ENCODE measurements at places on chromosomes 11 and 22. TPM values are rescaled to one million over a fixed set of nuclear protein-coding genes. Genes with fewer than 3 reads are reported as not detected.

KCNQ1OT1 gene
- 0.42 TPM for total RNA-seq

GRCh38 chr11:57200917-57201316, 19.2 kb downstream of the LRRC55 start:
- no peak for DNase-seq

NRGN gene
- total RNA-seq = 0.89 TPM

DNA sequence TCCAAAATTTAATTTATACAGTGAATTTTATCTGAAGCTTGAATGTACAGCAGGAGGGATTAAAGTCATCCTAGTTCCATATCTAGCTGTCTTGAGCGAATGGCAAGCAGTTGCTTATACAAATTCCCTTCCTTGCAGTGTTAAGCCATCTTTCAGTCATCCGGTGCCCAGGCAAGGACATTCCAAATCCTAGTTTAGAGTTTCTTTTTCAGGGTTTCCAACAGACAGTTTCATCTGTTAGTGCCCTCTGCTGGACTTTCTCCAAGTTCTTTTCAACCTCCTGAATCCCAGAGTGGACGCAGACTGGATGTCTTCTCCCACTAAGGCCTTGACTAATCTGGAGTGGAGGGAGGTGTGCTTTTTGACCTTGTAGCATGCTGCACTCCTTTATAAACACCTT, 45.4 kb downstream of the GRAMD1B start:
- no peak for DNase-seq

DNA sequence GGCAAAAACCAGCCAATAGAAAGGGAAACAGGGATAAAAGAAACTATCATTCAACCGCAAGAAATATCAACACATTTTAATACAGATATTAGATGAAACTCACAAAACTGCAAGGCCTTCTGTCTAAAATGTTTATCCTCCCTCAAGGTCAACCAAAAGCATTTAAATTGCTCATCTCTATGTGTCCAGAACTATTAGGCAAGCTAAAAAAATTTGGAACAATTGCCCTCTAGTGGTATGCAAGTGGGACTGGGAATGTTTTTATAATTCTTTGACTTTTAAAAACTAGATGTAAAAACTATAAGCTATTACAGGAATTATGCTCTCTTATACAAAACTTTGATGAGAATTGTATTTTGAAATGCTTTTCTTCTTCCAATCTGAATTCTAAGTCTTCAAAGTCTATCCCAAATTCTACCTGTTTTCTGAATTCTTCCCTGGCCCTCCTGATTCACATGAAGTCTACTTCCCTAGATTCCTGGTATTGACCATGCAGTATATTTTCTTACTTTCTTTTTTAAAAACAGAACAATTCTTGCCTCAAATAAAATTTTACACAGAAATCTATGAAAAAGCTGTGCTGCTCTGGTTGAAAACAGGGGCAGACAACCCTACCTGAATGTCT, 4.9 kb downstream of the CWC15 start:
- no peak for DNase-seq

DNA sequence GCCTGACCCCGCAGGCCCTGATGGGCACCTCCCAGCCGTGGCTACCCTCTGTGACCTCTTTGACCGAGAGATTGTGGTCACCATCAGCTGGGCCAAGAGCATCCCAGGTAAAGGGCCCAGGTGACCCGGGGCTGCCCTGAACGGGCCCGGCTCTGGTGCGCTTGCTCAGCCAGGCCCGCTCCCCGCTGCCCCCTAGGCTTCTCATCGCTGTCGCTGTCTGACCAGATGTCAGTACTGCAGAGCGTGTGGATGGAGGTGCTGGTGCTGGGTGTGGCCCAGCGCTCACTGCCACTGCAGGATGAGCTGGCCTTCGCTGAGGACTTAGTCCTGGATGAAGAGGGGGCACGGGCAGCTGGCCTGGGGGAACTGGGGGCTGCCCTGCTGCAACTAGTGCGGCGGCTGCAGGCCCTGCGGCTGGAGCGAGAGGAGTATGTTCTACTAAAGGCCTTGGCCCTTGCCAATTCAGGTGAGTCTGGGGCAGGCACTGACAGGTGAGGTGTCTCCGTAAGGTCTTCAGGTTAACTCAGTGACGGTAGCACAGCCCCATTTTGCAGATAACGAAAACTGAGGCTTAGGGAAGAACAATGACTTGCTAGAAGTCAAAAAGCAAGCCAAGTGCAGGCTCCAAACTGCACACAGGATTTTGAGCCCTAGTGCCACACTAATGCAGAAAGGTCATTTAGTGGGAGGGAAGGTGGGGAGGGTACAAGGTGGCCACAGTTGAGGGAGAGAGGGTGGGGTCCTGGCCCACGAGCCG, 2.4 kb downstream of the TRMT112 start:
- DNase-seq = no peak

ANO9 gene
- 128 TPM for total RNA-seq

GRCh38 chr11:4645974-4646373, 2.2 kb downstream of the OR51E1 start:
- DNase-seq = no peak

DNA sequence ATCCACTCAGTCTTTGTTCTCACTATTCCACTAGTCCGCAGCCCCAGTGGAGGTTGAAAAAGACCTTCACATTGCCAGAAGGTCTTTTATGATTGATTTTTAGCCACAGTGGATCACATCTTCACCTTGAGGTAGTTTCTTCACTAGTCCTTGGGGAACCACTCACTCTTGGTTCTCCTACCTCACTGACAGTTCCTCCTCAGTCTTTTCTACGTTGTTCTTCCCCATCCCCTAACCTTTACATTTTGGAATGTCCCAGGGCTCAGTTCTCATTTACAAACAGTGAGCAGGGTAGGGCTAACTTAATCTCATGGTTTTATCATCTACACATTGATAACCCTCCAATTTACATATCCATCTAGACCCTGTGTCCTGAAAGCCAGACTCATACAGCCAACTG, 316.4 kb upstream of the SORL1-AS1 start:
- DNase-seq = no peak

GRCh38 chr11:11420191-11420898, 67.3 kb upstream of the CSNK2A3 start:
- DNase-seq = no peak

GRCh38 chr11:69703453-69703767, 412 bp downstream of the FGF19 start:
- no peak for DNase-seq

GRCh38 chr11:105720096-105720495, 110.2 kb downstream of the GRIA4 start:
- DNase-seq = no peak

- no peak for DNase-seq
Observed at GRCh38 chr11:64609436-64610047, 18.5 kb downstream of the SLC22A12 start.

DNA sequence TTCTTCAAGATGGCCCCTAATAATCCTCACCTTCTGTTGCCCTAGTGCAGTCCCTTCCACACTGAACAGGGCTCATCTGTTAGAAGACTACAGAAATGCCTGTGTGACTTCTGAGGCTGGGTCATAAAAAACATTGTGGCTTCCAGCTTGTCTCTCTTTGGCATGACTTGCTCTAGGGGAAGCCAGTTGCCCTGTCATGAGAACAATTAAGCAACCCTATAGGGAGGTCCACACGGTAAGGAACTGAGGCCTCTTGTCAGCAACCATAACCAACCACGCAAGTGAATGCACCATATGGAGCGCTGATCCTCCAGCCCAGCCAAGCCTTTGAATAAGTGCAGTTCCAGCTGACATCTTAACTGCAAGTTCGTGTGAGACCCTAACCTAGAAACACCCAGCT, 2.6 kb downstream of the LIPT2 start:
- no peak for DNase-seq

DNA sequence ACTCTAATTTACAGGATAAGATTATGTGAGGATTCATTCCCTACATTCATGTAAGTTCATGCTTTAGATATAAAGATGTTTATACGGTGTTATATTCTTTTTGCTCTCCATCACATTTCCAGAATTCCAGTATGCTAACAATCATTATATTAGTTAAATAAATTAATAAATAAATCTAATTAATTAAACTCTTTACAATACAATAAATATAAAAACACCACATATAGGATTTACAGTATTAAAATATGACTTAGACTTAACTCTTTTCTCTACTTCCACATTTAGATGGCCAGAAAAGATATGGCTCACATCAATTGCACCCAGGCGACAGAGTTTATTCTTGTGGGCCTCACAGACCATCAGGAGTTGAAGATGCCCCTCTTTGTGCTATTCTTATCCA, at the start of gene OR8U1:
TSS of gene OR8U1 (plus strand) at position 301 of the 400 bp plus-strand sequence. CDS start at position 301, 0 bp downstream.
- no peak for DNase-seq

DNA sequence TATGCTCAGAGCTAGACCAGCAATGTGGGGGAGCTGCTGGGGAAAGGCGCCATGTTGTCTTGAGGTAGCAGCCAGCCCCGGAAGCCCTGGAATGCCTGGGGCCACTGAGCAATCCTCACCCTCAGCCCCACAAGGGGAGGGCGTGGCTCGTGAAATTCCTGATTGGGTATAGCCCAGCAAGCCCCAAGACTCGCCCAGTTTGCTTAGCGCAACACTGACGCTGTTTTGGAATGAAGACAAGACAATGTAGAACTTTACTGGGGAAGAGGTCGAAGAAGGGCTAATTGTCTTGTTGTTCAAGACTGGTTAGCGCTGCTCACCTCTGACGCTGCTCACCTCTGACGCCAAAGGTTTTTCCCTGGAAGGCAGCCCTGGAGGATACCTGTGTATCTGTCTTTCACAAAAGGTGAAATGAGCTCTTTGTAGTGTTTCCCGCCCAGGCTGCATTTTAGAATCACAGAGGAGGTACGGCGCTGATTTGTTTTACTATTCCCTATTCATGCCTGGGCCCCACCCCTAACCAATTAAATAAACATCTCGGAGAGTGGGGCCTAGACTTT, 47.6 kb downstream of the ST3GAL4 start:
- DNase-seq = no peak

- DNase-seq = no peak
Observed at GRCh38 chr11:64712430-64713015, 10.5 kb downstream of the NRXN2 start.

INTS4 gene
- total RNA-seq = 76.7 TPM

LMNTD2 gene
- total RNA-seq = 8.9 TPM

DNA sequence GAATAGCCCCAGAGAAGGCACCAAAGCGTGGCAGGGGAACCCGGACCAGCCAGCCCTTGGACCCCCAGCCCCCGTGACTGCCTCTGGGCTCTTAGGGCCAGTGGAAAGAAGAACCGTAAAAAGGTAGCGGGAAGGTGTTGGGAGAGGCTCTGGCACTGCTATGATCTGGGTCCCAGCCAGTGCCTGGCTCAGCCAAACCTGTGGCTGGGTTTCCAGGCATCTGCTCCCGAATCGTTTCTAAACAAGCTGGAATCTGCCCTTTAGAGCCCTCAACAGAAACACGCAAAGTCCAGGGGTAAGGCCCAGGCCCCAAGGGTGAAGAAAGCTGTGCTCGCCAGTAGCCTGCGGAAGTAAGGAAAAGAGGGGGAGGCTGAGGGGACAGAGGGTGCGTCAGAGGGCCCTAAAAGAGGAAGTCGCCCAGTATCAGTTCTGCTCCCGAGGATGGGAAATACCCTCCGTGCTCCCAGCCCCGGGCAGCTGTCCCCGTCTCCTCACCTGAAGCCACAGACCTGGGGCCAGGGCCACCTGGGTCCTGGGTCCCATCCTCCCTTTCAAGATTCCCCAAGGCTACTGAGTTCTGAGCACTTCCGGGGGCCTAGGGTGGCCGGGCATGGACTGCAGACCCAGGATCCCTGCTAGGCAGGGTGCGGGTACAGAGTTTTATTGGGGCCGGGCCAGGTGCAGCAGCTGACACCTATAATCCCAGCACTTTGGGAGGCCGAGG, 24.7 kb downstream of the IL10RA start:
- DNase-seq = no peak

DNA sequence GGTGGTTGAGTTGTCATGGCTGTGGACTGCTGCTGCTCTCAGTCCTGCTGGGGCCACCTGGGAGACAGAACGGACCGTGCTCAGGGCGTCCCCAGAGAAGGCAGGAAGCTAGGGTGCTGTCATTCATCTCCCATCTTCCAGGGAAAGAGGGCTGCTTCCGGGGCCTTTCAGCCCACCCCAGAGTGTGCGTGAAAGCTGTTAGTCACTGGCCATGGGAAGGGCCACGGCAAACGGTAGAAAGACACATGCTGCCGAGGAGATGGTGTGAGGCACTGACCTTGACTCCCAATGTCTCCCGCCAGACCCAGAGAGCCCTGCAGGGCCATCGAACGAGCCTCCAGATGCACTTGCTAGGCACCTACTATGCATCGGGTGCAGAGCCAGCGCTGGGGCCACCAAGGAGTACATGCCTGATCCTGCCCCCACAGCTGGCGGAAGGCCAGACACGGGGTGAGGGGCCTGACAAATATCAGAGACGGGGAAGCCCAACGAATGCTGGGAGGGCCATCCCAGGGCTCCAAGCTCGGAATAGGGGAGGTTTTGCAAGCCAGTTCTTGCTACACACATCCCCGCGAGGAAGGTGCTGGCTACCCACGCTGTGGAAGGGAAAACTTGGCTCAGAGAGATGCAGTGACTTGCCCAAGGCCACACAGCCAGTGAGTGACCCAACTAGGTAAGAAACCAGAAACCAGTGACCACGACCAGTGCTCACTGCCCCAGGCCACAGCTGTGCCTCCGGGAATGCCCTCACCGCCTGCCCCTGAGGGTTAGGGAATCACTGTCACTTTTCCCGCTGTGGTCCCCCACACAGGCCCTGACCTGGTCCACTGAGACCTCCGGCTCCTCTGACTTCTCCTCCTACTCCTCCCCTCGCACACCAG, 10.1 kb downstream of the RAC2 start:
- no peak for DNase-seq

FAM180B gene
- total RNA-seq = not detected

DNA sequence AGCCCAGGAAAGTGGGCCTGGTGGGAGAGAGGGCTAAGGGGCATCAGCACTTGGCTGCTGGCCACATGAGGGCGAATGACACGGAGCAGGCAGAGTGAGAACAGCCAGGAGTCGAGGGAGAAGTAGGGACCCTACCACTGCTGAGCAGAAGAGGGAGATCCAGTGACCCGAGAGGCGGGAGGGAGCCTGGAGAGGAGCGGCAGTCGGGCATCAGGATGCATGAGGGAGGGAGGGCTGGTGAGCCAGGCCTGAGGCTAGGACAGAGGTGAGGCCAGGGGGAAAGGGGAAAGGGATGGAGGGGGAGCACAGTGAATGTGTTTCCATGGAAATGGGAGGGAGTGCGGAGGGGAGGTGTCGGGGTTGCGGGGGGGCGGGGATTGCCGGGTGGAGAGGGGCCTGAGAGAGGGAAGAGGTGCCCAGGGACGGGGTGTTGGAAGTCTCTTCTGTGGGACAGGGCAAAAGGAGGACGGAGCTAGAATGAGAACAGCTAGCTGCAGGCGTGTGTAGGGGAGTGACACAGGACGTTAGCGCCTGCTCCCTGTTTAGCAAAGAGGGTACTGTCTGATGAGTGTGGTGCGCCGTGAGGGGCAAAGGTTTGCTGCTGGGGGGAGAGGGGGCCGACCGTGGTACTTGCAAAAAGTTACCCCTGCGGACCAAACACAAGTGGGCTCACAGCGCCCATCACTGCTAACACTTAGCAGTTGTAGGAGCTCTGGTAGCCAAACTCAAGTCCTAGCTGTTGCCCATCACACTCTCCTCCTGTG, 37.1 kb upstream of the WNT11 start:
- DNase-seq = no peak

- no peak for DNase-seq
Observed at GRCh38 chr22:30823015-30823370, 128.3 kb downstream of the OSBP2 start.
